Activated naive CD8-positive, alpha-beta T cell treated with anti-CD3 and anti-CD28 coated beads for 36 hours (primary cell): ENCODE measurements at places on chromosomes 7 and 10. TPM values are rescaled to one million over a fixed set of nuclear protein-coding genes. Genes with fewer than 3 reads are reported as not detected.

DNA sequence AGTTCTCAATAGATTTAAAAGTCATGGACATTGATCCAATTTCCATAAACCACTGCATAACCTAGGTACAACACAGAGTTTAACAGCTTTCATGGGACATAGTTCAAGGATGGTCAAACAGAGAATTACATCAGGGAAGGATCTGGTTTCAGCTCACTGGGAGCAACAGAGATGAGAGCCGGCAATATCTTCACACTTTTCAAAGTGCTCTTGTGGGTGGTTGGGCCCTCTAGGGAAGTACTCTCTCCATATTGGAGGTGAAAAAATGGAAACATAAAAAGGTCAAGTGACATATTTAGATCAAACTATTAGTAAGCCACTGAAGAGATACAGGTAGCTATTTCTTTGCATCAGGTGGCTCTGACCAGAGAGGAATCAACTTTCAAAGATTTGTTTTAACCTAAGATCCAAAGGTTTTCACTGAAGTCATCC lies 61.8 kb upstream of the LRRN3 start:
- H3K4me3 ChIP-seq: peak overlapping the region; percentile 46
- H3K4me1 ChIP-seq: peaks cover 63% of the 10 kb centered on the region
- H3K27ac ChIP-seq: peak overlapping the region; percentile 98
- DNase-seq: peak; percentile 33
- H3K27me3 ChIP-seq: no peaks in the 10 kb centered on the region
- H3K36me3 ChIP-seq: peaks cover 19% of the 10 kb centered on the region

- no peak for DNase-seq
- H3K27me3 ChIP-seq: peaks cover 59% of the 10 kb centered on the region
- H3K4me3 ChIP-seq: peak within 1 kb of the TSS; percentile 38
- H3K4me1 ChIP-seq: peaks cover 1% of the 10 kb centered on the region
- no peak within 1 kb of the TSS for H3K27ac ChIP-seq
These were observed at the start of gene TMEM176B for GRCh38 chr7:150799741-150800580. TSS of gene TMEM176B (minus strand) at chr7:150800364. CDS start at chr7:150796569, 3,795 bp downstream.

DNA sequence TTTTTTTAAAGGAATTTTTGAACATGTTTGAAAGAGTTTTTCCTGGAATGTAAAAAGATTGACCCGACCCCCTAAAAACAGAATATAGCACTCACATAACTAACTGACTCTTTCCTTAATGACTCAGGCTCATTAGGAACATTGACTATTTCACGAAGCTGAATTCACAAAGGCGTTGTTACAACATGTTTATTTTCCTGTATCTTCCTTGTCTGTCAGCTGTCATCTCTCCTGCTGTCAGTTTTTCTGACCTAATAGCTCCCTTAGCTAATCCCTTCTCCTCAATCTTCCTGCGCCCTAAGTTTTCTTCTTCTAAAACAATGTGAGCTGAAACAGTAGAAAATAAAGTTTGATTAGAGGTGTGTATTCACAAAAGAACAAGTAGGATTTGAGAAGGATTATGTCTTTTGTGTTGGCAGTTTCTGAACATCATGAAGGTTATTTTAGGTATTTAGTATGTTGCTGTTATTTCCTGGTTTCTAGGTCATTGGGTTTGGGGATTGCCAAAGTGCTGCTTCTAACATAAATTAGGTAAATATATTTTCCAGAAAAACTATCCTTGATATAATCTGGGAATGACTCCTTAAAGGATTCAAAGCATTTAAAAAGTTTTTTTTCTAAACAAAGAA lies 4.6 kb upstream of the MDFIC start:
- H3K27ac ChIP-seq: peak overlapping the region; percentile 97
- H3K36me3 ChIP-seq: peaks cover 11% of the 10 kb centered on the region
- peak overlapping the region; percentile 59 for H3K4me3 ChIP-seq
- no peaks in the 10 kb centered on the region for H3K27me3 ChIP-seq

DNA sequence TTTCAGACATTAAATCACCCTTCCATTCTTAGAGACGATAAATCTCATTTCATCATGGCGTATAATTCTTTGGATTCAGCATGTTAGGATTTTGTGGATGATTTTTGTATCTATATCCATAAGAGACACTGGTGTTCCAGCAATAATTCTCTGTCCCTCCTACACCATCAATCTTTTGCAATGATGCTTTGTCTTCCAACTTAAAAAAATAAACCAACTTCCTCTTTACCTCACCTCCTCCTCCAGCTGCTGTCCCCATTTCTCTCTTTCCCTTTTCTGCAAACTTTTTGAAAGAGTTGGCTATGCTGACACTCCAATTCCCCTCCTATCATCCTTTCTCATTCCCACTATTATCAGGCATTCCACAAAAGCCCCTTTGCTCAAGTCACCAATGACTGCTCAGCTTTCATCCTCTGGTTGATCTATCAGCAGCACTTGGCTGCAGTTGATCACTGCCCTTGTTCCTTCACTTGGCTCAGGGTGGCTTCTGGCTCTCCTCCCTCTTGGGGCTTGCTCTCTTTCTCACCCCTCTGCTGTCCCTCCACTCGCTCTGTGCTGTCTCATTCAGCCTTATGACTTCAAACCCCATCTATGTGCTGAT lies 130.0 kb downstream of the ARHGAP22 start:
- H3K27me3 ChIP-seq: no peaks in the 10 kb centered on the region
- no peak for DNase-seq
- no peaks in the 10 kb centered on the region for H3K4me1 ChIP-seq
- no peaks in the 10 kb centered on the region for H3K36me3 ChIP-seq
- H3K27ac ChIP-seq: no peak overlapping the region

DNA sequence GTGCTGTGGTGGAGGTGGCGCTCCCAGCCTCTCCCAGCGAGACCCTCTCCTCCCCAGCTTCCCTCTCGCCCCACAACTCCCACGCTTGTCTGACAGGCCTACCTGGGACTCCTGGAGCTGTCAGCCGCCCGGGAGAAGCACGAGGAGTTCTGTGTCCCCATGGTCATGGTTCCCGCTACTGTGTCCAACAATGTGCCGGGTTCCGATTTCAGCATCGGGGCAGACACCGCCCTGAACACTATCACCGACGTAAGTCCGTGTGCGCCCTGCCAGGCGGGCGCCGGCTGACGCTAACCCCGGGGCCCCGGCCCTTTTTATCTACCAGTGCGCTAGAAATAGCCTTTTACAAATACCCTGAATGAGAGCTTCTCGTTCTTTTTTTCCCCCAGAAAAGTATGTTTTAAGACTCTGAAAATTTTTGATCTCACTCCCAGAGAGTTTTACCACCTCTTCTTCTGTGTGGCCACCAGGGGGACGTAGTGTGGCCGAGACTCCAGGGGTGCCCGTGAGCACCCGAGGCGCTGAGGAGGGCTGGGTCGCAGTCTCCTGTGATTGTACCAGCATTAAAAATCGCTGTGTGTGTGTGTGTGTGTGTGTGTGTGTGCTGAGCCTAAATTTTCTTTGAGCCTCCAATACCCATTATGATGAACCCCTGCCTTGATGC lies 52.6 kb downstream of the PFKP start:
- no peaks in the 10 kb centered on the region for H3K4me1 ChIP-seq
- peaks cover 47% of the 10 kb centered on the region for H3K36me3 ChIP-seq
- H3K27ac ChIP-seq: no peak overlapping the region
- H3K27me3 ChIP-seq: no peaks in the 10 kb centered on the region
- DNase-seq: no peak

GRCh38 chr7:49766966-49767365 lies 6.5 kb upstream of the VWC2 start:
- peaks cover 35% of the 10 kb centered on the region for H3K27me3 ChIP-seq
- no peak for DNase-seq
- H3K4me1 ChIP-seq: no peaks in the 10 kb centered on the region
- H3K36me3 ChIP-seq: no peaks in the 10 kb centered on the region
- no peak overlapping the region for H3K4me3 ChIP-seq
- no peak overlapping the region for H3K27ac ChIP-seq

Gene SHLD2
- 42.3 TPM for total RNA-seq

Gene INMT
- total RNA-seq: 0.08 TPM

GRCh38 chr10:28915989-28916588 lies 238.8 kb downstream of the BAMBI start:
- no peak overlapping the region for H3K4me3 ChIP-seq
- H3K27ac ChIP-seq: no peak overlapping the region
- H3K27me3 ChIP-seq: no peaks in the 10 kb centered on the region
- no peaks in the 10 kb centered on the region for H3K36me3 ChIP-seq
- no peaks in the 10 kb centered on the region for H3K4me1 ChIP-seq
- no peak for DNase-seq

Gene SEMA3E
- not detected for total RNA-seq

DNA sequence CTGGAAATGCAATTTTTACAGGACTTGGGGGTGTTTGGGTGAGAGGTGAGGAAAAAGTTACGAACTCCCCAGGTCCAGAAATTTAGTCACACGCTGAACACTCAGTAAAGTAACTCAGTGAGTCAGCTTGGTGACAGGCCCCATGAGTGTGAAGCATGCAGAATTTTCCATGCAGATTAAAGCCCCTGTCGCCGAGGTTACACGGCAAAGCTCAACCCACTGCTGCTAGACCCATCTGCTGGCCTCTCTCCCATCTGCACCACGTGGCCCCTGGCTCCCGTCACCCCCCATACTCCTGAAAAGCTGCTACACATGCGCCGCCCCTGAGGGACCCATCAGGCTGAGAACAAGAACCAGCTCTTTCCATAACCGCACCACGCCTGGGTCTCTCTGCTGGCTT lies 7.0 kb upstream of the MMP21 start:
- no peak overlapping the region for H3K27ac ChIP-seq
- H3K4me3 ChIP-seq: no peak overlapping the region
- H3K36me3 ChIP-seq: no peaks in the 10 kb centered on the region
- DNase-seq: no peak

DNA sequence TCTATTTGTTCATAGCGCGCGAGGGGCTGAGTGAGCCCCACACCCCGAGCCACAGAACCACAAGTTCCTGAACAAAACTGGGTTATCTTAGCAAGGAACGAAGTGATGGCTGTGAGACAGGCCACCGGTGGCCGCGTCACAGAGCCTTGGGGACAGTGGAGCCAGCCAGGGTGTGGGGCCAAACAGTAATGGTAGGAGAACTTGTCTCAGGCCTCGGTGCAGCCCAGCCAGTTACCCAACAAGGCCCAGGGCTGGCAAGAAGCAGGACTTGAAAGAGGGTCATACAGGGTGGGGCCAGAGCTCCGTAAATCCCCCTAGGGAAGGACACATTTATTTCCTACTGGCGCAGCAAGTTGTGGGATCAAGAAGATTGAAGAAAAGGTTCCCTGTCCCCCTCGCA lies 39.4 kb upstream of the TNS3 start:
- DNase-seq: no peak
- peaks cover 6% of the 10 kb centered on the region for H3K4me1 ChIP-seq
- H3K27ac ChIP-seq: no peak overlapping the region
- H3K4me3 ChIP-seq: no peak overlapping the region
- H3K27me3 ChIP-seq: no peaks in the 10 kb centered on the region

Gene PLCE1
- total RNA-seq: not detected

Gene ZNF25
- 5.5 TPM for total RNA-seq
